ENCODE measurements at places on chromosomes 13 and 19.
A peak's percentile ranks its signal among the peaks of the same experiment; 100 is the strongest.

- no peak for DNase-seq
Measured at GRCh38 chr13:27592865-27593264, 27.5 kb downstream of the LNX2 start.

GRCh38 chr19:2683430-2684003 is 19.0 kb downstream of the GNG7 start:
- DNase-seq: no peak

- peak; percentile 89 for DNase-seq
Measured at GRCh38 chr19:19591133-19591825, 27.2 kb downstream of the PBX4 start.

DNA sequence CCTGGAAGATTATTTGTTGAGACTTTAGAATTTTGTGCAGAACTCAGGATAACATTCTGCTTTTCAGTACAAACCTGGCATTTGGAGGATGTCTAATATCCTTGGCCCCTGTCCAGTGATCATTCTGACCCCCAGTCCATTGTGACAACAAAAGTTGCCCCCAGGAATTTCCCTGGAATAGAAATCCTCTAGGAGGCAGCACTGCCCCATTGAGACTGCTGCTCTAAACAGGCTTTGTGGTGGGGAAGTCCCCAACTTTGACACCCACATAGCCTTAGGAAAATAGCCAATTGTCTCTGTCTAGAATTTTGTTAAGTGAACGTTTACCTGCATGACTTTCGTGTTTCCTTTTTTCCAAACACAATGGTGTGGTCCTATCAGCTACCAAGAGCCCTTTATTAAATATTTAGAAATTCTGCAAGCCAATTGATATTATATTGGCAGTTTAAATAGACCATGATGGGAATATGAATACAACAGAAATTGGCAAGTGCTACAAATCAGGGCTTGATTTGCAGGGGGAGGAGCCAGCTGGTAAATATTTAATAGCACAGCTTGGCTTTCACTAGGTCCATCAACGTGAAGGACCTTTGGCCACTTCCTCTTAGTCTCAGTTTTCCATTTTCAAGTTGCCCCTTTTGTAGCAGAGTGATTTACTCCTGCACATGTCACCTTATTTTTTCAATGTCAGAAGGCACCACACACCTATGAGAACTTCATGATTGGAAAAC is 451.7 kb downstream of the EFNB2 start:
- peak; percentile 78 for DNase-seq

All from cardiac fibroblast (primary cell).